ENCODE measurements at places on chromosomes 3 and 15.

- no peak for DNase-seq
Measured at GRCh38 chr3:5014391-5014790, 35.2 kb downstream of the BHLHE40 start.

GRCh38 chr3:30184091-30184810, 422.1 kb upstream of the TGFBR2 start:
- no peak for DNase-seq

GRCh38 chr15:48084759-48085590, 35.8 kb upstream of the SLC24A5 start:
- DNase-seq: no peak

- DNase-seq: no peak
Measured at GRCh38 chr15:54208786-54209185, 230.5 kb downstream of the UNC13C start.

DNA sequence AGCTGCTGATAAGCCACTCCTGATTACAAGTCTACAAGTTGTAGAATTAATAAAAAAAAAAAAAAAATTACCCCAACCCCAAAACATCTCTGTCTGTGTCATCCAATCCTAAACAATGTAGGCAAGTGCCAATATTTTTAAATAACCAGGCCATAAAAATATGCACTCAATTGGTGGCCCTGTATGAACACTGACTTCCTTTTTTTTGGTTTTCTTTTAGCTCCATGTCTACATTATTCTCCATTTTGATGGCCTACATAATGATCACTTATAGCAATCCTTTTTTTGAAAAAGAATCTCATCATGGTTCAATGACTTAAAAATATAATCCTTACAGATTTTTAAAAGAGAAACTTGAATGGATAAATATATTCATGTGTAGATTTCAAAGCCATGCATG, 72.1 kb downstream of the FOXP1 start:
- no peak for DNase-seq

DNA sequence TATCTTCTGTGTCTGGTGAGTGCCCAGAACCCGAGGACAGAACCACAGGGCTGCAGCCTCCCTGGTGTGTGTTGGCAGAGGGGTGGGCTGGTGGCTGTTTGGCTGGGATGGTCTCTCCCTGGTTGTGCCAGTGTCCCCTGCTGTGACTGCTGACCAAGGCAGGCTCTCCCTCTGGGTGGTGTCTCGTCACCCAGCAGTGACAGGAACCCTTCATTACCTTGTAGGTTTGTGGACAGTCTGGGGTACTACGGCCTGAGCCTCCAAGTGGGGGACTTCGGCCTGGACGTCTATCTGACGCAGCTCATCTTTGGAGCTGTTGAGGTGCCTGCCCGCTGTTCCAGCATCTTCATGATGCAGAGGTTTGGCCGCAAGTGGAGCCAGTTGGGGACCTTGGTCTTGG, 6.4 kb upstream of the SLC22A14 start:
- no peak for DNase-seq

DNA sequence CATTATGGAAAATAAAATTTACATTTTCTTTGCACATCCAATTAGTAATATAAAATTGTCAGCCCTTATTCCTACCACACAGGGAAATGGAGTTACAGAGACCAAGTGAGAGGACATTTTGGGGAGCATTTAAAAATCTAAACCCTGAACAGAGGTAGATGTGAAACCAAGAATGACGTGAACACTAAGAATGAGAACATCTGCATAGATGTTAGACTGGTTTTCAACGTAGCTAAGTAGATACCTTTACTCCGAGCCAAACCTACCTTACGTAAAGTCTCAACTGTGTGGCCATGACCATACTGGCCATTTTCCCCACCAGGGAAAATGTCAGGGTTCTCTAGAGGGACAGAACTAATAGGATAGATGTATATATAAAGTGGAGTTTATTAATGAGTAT, 51.4 kb upstream of the THBS1 start:
- DNase-seq: no peak

GRCh38 chr3:141275032-141275422, 43.4 kb downstream of the PXYLP1 start:
- DNase-seq: no peak

GRCh38 chr3:184691397-184692231, 20.2 kb downstream of the MAGEF1 start:
- DNase-seq: no peak

DNA sequence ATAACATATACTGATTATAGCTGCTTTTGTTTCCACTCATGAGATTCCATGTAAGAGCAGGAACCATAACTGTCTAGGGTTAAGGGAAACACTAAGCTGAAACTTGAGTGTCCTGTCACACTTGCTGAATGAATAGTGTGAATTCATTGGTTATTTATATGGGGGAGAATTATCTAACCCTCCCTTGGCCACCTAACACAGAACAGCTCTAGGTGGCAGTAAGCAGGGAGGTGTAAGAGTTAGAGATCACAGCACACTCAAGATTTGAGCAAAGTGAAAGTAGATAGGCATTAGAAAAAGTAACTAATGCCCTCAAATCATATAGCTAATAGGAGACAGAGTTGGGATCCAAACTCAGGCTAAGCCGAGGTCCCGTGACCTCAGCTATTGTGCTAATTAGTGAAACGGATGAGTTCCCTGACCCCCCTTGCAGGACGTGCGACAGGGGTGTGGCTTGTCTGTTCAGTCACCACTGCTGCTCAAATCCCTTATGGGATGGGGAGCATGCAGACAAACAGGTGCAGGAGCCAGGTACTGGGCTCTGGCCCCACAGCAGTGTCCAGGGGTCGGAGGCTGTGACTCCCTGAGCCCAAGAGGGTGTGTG, 27.7 kb upstream of the ANO10 start:
- no peak for DNase-seq

DNA sequence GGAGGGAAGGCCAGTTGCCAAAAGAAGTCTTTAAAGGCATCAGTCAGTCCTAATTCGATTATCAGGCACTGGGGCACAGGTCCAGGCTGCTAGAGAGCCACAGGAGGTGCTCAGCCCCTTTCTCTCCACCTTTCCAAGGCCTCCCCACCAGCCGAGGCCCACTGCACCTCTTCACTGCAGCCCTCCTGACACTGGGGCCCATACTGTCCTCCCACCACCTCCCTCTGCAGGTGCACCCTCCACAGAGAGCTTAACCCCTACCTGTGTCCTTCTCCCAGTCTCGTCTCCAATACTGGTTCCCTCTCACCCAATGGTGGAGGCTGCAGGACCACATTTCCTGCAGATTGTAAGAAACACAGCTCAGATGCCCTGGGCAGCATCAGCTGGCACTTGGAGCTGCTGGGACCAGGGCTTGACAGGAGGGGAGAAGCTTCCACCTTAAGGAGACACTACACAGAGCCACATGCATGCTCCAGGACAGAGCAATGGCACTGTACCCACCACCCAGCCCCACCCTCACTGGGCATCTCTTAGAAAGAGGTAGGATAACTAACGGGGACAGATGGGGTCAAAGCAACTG, 81.6 kb upstream of the PRR20G start:
- DNase-seq: no peak

DNA sequence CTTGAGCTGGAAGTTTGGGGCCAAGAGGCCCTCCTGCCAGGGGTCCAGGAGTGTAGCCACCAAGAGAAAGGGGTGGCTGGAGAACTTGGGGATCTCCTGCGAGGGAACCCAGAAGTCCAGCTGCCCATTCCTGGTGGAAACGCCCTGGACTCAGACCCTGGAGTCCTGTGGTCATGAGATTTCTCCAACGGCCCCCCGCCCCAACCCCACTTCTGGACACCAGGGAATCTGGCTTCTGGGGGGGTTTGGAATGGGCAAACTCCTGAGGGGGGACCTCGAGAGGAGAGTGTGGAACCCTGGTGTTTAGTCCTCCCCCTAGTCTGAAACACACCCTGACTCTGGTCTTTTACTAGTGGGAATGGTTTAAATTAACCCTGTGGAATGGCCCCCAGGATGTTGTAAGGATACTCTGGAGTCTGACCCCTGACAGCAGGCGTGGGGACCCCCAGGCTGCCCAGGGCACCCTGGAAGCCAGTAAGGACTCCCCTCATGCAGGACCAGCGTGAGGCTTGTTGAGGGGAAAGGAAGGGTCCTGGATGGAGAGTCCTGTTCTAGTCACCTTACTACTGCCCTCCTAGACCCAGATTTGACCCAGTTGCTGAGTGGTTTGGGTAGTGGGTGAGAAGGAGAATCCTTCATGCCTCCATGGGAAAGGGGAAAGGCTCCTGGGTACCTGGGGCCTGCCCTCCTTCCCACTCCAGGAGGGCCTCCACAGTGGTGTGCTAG, 540 bp downstream of the KLHDC8B start:
- no peak for DNase-seq

DNA sequence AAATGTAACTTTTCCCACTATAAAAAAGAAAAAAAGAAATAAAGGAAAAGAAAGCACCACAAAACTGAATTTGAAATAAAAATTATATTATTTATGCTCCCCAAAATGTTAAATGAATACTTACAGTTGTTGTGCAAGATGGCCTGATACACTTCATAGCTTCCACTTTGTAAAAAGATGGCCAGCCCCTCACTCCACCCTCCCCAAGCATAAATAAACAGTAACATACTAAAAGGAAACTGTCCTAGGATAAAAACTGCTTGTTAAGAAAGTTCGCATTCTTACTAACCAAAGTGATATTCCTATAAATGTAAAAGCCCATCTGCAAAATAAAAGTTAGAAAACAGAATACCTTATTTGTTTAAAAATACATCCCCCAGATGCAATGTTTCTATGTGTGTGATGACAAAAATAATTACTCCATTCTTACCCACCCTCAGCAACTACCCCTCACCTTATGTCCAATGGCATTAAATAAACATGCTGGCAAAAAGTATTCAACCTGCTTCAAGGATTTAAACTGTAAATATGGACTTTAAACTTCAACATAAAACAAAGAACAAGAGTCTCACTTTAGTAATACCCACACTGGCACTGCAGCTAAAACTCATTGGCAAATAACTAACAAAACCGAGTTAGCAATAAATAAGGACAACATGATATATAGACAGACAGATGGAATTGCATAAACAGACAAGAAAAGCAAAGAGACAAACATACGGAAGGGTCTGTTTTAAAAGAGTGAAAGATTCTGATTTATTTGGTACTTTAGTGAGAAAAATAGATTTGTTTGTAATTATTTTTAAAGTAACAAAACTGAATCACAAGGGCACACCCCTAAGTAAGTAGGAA, 47.7 kb downstream of the ZBTB20 start:
- DNase-seq: no peak

DNA sequence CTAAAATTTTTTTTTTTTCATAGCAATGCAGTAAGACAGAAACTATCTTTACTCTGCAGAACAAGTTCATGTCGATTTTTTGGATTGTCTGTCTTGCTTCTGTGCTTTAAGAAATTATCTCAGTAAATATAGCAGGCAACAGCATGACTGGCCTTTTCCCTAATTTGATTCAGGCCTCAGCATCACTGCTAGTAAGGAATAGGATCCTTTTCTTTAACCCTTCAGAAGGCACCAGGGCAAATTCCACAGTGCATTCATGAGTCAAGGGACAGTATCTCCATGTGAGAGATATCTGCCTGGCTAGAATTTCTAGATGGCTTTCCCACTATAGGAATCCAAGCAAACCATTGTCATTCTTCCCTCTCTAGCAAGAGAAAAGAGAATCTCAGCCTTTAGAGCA, 71.4 kb downstream of the TIPARP start:
- no peak for DNase-seq

- DNase-seq: no peak
Measured at GRCh38 chr15:85541744-85542143, 161.3 kb downstream of the AKAP13 start.

- no peak for DNase-seq
Measured at GRCh38 chr15:74417225-74417624, 16.5 kb downstream of the SEMA7A start.

DNA sequence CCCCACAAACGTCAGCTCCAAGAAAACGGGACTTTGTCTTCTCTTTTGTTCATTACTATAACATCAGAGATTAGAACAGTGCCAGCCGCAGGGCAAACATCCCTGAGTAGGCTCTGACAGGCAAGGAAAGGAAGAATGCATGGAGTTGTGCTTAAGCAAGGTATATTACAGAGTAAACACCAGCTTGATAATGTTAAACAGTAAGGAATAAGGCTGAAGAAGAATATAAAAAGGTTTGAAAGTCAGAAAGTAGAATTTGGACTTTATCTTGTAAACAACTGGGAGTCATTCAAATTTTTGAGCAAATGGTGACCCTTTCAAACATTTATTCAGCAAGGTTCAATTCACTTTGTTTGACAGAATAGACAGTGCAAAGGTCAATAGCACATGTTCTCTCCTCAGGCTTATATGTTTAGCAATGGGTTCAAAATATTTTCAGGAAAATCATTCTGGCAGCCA, 11.0 kb downstream of the GABPB1 start:
- DNase-seq: no peak

Measured in stimulated activated CD8-positive, alpha-beta memory T cell treated with anti-CD3 and anti-CD28 coated beads, Interleukin-15, amount 100 ng/mL, for 24 hours (primary cell).